ENCODE measurements at places on chromosomes 5 and 9.

- DNase-seq, result no peak
These were observed 2.5 kb upstream of the WHRN start for GRCh38 chr9:114507726-114508125.

- no peak for DNase-seq
These were observed 34.9 kb downstream of the BICD2 start for GRCh38 chr9:92729735-92730155.

- no peak for DNase-seq
These were observed 622.4 kb downstream of the CHSY3 start for GRCh38 chr5:130526708-130527107.

DNA sequence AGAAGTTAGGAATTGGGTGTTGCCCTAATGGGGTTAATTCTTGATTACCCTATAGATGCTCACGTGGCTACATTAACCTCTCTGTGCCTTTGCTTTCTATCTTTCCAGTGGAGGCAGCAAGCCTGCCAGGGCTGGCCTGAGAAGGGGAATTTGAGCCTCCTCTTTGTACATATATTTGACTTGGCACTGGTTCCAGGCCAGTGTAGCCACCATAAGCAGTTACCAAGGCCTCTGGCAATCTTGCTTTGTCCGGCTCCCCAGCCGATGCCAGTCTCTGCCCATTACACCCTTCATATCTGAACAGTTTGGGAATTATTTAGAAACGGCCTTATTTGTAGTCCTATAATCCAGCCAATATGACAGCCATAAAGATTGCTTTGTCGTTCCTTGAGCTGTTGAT lies 58.6 kb upstream of the PPARGC1B start:
- no peak for DNase-seq

- DNase-seq, result no peak
These were observed 57.2 kb downstream of the COL5A1 start for GRCh38 chr9:134698587-134699342.

DNA sequence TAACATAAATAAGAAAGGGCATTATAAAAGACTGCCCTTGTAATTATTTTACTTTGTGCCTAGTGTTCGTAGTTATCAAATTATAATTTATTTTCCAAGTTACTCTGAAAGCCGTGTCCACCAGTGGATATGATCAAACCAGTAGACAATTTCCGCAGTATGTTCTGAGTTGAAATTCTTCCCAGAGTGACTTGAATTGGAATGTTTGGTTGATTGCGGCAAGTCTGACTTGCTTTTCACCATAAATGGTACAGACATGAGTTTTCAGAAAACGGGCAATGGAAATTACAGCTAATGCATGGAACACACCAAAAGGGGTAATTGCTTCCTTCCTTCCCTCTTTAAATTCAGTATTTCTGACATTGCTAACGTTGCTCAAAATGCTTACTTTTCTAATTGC lies 56.6 kb downstream of the CHSY3 start:
- DNase-seq, result no peak

GRCh38 chr9:109887079-109887478 lies 107.1 kb downstream of the PALM2AKAP2 start:
- DNase-seq, result no peak

DNA sequence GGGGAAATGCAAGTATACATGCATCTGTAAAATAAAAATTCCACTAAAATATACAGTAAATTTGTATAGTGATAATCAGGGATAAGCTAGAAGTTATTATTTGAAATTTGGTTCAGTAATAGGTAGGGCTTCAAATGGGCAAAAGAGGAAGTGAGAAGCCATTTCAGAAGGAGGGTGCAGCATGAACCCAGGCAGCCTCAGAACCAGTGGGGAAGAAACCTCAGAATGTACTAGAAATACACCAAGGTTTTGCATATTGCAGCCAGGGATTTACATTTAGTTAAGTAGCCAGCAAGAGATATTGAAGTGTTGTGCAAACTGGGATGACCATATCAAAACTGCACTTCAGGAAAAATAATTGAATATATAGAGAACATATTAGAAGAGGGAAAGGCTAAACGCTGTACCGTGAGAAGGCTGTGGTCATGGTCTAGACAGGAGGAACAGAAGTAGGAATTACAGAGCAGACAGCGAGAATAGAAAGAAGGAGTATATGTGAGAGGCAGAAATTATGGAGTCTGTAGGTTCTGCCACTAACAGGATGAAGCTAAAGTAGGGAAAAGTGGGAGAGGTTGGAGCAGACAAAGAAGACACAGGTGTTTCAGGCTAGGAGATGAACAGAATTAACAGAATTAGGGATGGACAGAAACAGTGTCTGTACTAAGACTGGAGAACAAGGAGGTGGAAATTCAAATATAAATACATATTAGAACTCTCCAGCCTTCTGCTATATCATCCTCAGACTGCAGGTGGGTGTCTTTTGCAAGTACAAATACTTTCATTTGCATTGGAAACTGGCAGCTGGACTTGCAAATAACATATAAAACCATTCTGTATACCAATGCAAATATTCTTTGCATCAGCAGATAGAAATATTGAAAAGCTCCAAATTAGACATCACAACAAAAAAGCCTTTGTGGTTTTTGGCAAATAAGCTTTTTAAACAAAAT lies 335.6 kb downstream of the ZNF608 start:
- no peak for DNase-seq

Measured in stimulated activated CD8-positive, alpha-beta memory T cell treated with anti-CD3 and anti-CD28 coated beads, Interleukin-12 subunit alpha, Interleukin-12 subunit beta, amount 100 ng/mL, for 1 hour (primary cell).